ENCODE measurements at places on chromosomes 6 and 20.

DNA sequence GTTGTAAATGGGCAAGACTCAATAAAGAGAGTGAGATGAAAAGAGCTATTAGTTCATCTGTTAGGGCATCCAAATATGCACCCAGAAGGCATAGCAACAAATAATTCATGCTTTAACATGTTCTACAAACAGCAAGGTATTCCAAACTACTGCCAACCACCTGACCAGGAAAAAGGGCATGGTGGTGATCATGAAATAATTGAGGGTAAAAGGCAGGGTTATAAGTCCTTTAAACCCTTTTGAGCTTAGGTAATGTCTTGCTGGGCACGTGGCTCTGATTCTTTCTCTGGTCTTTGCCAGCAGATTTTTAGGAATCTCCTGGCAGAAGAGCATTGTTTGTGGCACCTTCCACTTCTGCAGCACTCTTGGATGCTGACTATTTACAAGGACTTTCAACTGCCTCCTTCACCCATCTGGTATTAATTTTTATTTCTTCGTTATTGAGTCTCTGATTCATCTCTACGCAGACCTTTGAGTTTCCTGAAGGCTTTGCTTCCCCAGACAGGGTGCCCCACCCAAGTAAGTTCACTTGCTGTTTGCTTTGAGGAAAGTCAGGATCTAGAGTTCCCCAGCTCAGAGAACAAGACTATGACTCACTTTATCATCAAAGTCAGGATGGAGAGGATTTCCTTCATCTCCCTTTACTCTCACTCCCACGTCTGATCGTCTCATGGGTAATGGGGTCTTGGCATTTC is 83.4 kb upstream of the NEDD9 start:
- no peak for DNase-seq
- H3K4me1 ChIP-seq, result no peaks in the 10 kb centered on the region
- no peak overlapping the region for H3K27ac ChIP-seq
- no peak overlapping the region for H3K4me3 ChIP-seq
- H3K36me3 ChIP-seq, result no peaks in the 10 kb centered on the region

GRCh38 chr20:59378396-59378795 is 78.0 kb downstream of the EDN3 start:
- H3K4me1 ChIP-seq, result no peaks in the 10 kb centered on the region
- no peaks in the 10 kb centered on the region for H3K27me3 ChIP-seq
- H3K36me3 ChIP-seq, result no peaks in the 10 kb centered on the region
- no peak overlapping the region for H3K27ac ChIP-seq
- no peak for DNase-seq
- no peak overlapping the region for H3K4me3 ChIP-seq

- H3K4me1 ChIP-seq, result peaks cover 1% of the 10 kb centered on the region
- no peak overlapping the region for H3K4me3 ChIP-seq
- no peaks in the 10 kb centered on the region for H3K36me3 ChIP-seq
- no peak overlapping the region for H3K27ac ChIP-seq
- no peaks in the 10 kb centered on the region for H3K27me3 ChIP-seq
Measured at GRCh38 chr6:83878902-83879644, 19.6 kb downstream of the CYB5R4 start.

GRCh38 chr6:127147534-127147933 is 29.1 kb downstream of the RSPO3 start:
- no peak overlapping the region for H3K27ac ChIP-seq
- DNase-seq, result peak; percentile 6
- no peaks in the 10 kb centered on the region for H3K4me1 ChIP-seq
- H3K36me3 ChIP-seq, result no peaks in the 10 kb centered on the region
- no peaks in the 10 kb centered on the region for H3K27me3 ChIP-seq

DNA sequence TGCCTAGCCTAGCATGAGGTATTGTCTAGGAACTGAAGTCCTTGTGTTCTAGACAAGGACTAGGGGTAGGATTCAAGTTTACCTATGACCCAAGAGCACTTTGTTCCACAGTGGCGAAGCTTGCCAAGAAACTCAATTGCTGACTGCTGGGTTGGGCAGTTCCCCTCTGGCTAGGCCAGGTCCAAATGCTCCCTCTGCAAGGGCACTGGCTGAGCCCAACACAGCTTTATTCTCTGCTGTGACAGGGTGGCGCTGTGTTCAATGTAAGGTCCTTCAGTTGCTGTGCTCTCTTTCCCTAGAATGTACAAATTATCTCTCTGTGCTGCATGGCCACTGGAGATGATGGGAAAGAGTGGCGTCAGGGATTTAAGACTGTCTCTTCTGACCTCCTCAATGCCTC is 950.8 kb downstream of the HACE1 start:
- DNase-seq, result peak; percentile 0
- H3K4me1 ChIP-seq, result no peaks in the 10 kb centered on the region
- H3K27ac ChIP-seq, result no peak overlapping the region
- H3K27me3 ChIP-seq, result no peaks in the 10 kb centered on the region
- H3K4me3 ChIP-seq, result no peak overlapping the region

DNA sequence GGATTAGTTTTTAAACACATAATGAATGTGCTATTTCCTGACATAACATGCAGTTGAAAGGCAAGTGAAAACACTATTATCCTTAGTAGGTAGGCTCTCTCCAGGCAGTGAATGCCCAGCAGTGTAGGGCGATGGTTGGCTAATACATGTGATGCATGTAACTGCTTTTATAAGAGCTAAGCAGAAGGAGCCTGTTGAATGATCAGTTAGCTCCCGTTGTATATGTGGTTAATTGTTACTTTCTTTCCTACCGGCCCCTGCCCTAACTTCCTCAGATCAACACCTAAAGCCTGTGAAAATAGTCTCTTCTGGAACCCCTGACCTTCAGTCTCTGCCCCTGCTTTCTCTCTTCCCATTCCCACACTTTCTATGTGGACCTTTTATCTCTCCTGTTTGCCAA is 10.5 kb downstream of the SOX4 start:
- H3K4me3 ChIP-seq, result no peak overlapping the region
- no peaks in the 10 kb centered on the region for H3K27me3 ChIP-seq
- no peak overlapping the region for H3K27ac ChIP-seq
- no peaks in the 10 kb centered on the region for H3K4me1 ChIP-seq
- no peak for DNase-seq

DNA sequence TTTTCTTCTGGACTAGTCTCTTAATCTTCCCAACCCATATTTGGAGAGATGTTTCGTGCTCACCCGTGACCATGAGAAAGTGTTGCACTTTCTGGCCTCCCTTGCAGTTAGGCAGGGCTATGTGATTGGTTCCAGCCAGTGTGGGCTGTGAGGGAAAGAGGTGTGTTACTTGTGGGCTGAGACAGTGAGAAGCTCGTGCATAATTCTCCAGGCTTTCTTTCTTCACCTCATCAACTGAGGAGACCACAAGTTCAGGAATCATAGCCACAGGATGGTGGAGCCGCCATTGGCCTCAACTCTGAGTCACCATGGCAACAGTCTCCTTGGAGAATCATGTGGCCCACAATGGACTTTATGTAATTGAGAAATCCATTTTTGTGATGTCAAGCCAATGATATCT is 57.5 kb upstream of the FUCA2 start:
- H3K27ac ChIP-seq, result no peak overlapping the region
- no peaks in the 10 kb centered on the region for H3K4me1 ChIP-seq
- H3K36me3 ChIP-seq, result no peaks in the 10 kb centered on the region

DNA sequence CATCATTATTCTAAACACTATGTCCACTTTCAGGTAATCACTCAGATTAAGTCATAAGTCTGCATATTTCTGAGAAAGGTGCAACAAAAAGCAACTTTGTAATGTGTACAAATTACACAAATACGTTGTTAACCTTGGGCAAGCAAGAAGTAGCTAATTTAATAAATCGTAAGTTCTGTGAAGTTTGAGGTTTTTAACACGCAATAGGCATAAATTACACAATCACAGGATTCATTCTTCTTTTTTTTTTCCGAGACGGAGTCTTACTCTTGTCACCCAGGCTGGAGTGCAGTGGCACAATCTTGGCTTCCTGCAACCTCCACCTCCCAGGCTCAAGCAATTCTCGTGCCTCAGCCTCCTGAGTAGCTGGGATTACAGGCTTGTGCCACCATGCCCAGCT is 57.2 kb upstream of the F13A1 start:
- H3K27me3 ChIP-seq, result no peaks in the 10 kb centered on the region
- no peak overlapping the region for H3K27ac ChIP-seq
- no peak overlapping the region for H3K4me3 ChIP-seq
- no peaks in the 10 kb centered on the region for H3K4me1 ChIP-seq
- DNase-seq, result no peak
- H3K36me3 ChIP-seq, result no peaks in the 10 kb centered on the region

DNA sequence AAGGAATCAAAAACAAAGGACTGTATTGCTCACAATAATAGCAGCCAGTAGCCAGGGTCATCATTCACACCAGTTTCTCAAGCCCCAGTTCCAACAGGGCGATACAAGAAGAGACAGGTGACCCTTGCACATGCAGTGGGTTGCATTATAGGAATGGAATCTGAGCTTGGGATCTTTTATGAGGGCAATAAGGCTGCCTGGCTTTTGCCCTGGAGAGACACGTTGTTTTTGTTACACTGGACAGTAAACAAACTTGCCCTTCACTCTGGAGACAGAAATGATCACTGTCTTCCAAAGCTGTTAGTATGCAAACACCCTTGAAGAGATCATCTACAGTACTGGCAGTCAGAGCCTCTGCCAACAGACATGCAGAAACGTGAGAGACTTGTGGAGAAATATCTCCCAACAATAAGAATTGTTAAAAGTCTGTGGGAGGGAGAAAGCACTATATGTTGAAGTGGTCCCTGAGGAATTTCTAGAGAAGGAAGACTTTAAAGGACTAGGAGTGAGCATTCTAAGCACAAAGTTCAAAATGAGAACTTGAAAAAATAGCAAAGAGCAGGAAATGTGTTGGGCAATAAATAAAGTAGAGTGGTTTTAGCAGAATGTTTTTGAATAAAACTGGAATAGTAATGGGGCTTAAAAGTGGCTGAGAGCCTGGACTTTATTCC is 6.2 kb upstream of the COL12A1 start:
- H3K27ac ChIP-seq, result no peak overlapping the region
- H3K36me3 ChIP-seq, result no peaks in the 10 kb centered on the region
- no peaks in the 10 kb centered on the region for H3K4me1 ChIP-seq
- DNase-seq, result no peak
